Naive thymus-derived CD4-positive, alpha-beta T cell (primary cell): ENCODE measurements at places on chromosomes 4 and X.

DNA sequence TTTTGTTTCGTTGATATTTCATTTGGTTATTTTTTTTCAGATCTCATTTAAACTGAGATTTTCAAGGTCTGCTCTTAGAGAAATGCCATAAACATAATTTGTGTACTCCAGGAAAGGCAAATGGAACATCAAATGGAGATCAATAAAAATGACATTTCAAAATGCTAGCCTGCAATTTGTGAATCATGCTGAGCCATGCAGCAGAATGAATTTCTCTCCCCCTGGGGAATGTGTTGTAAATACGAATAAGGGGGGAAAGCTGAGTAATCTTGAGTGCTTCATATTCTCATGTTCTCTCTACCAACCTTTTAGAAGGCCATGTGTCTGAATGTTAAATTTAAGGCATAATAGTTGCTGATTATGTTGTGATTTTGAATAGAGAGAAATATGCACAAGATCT is 7.8 kb downstream of the ZCCHC4 start:
- DNase-seq: no peak

DNA sequence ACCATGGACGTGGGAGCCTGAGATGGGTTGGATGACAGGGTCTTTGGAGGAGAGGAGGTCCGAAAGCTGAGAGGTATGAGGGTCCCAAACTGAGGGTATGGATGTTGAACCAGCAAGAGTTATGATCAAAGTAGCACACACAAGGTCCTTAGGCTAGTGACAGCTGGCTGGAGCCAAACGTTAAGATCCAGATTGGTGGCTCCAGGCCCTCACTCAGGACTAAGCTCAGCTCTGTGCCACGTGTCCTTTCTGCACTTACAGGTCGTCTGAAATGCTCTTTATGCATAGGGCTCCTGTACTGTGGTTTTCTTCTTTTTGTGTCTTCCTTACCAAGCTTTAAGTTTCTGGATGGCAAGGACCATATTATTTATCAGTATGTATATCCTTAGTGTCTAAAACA is 35.4 kb downstream of the ADD1 start:
- DNase-seq: no peak

DNA sequence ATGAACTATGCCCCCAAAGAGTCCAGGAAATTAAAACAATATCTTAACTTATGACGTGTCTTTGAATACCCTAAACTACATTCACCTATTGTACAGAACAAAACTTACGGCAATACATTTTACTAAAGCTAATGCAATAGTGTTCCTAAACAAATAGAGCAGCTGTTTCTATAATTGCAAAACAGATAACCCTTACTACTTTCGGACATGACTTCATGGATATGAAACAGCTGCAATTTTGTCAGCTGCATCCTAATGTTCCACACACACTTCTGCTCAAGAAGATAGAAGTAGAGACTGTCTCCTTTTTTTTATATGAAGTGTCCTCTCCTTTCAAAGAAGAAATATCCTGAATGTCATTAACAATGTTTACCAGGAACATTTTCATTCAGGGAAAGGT is 174.9 kb downstream of the ACTRT1 start:
- no peak for DNase-seq

GRCh38 chrX:1152090-1152489 is 60.4 kb downstream of the CRLF2 start:
- no peak for DNase-seq

DNA sequence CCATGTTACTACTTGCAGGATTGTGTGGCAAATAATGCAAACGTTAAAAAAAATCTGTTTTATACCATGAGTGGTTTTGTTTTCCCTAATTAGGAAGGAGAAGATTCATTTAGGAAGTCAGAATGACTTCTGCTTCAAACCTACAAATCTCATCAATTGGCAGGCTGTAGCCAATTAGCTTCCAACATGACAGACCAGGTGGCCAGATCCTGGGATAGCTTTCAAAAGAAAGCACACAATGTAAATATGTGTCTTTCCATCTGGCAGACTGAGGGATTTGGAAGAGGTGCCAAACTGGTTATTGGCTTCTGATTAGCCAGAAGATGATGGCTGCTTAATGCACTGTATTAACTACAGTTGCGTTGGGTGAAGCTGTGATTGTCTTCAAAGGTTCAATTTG is 432.8 kb downstream of the ANKRD50 start:
- DNase-seq: no peak

DNA sequence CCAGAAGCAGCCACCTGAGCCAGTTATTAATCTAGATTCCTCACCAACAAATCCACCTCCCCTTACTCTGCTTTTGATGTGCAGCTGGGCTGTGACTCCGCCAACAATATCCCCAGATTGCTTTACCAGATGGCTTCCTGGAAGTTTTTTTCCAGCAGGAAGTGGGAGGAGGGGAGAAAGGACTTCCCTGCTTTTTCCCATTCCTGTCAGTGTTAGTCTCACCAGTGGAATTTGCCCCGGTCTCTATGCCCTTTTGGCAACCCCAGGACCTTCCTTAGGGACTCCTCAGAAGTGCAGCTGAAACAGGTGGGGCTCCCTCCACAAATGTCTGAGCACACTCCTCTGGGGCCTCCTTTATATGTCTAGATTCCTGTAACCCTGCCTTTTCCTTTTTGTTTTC is 465.2 kb upstream of the IGFBP7 start:
- no peak for DNase-seq

- DNase-seq: no peak
Measured at GRCh38 chr4:151035328-151035727, 20.2 kb upstream of the LRBA start.

GRCh38 chr4:22683726-22684125 is 9.0 kb upstream of the GBA3 start:
- no peak for DNase-seq

- no peak for DNase-seq
Measured at GRCh38 chrX:49892542-49892941, 13.3 kb downstream of the USP27X start.

DNA sequence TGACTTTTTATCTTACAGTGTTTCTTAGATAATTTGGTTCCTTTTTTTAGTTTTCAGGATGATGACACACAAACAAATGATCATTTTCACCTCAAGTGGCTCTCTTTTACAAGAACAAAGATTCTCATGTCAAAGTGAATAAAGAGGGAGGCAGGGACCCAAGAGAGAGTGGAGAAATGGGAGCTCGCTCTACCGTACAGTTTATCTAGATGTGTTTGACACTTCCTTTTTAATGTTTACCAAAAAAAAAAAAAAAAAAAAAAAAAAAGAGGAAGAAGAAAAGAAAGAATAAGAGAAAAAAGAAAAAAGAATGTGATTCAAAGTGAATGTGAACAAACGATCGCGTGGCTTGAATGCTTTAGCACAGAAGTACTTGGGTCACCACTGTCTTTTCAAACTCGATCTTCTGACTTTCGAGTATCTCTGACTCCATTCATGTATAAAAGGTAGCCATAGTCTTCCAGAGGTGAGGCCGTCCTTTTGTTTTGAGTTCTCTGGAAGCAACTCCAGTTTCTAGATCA is 75.6 kb upstream of the GRXCR1 start:
- no peak for DNase-seq
